Activated CD4-positive, alpha-beta T cell treated with anti-CD3 and anti-CD28 coated beads, Interleukin-2, amount 50 U/mL, for 24 hours (primary cell): ENCODE measurements at places on chromosomes 12 and 14.
A peak's percentile ranks its signal among the peaks of the same experiment; 100 is the strongest.

- DNase-seq = peak; percentile 47
These were observed 848 bp downstream of the CTDSP2 start for GRCh38 chr12:57845478-57846284.

- peak; percentile 56 for DNase-seq
These were observed 24.1 kb downstream of the CKAP4 start for GRCh38 chr12:106223485-106224354.

- no peak for DNase-seq
These were observed 42.7 kb downstream of the ATF7IP start for GRCh38 chr12:14408208-14408607.

- no peak for DNase-seq
These were observed 40.9 kb downstream of the DAD1 start for GRCh38 chr14:22547948-22548750.

DNA sequence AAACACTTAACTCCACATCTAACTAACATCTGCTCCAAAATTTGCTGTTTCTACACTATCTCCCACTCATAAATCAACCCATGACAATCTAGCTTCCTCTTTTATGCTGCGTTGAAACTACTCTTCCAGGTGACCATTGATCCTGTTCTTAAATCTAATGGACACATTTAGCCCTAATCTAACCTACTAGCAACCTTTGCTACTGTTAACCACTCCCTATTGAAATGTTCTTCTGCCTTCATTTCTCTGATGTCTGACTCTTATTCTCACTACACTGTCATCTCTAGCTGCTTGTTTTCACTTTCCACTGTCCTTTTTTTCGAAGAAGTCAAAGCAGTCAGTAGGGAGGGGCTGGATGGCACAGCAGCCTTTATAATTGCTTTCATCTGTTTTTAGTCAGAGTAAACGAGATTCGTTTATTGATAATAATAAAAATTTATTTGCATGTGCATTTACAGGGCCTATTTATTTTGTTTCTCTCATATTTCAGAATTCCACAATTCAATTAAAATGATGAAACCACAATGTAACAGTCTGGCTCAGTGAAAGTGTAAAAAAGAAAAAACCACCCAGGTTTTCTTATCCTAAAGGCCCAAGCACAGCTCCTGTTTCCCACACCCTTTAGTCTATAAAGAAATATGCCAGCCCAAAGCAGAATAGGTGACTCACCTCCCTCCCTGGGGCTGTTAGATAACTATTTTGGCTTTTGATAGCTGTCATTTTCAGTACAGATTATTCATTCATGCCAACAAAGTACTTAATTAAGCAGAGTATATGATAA, 44.9 kb downstream of the ATP2B1 start:
- DNase-seq = no peak

GRCh38 chr14:54381821-54382220, 15.0 kb upstream of the CDKN3 start:
- no peak for DNase-seq

DNA sequence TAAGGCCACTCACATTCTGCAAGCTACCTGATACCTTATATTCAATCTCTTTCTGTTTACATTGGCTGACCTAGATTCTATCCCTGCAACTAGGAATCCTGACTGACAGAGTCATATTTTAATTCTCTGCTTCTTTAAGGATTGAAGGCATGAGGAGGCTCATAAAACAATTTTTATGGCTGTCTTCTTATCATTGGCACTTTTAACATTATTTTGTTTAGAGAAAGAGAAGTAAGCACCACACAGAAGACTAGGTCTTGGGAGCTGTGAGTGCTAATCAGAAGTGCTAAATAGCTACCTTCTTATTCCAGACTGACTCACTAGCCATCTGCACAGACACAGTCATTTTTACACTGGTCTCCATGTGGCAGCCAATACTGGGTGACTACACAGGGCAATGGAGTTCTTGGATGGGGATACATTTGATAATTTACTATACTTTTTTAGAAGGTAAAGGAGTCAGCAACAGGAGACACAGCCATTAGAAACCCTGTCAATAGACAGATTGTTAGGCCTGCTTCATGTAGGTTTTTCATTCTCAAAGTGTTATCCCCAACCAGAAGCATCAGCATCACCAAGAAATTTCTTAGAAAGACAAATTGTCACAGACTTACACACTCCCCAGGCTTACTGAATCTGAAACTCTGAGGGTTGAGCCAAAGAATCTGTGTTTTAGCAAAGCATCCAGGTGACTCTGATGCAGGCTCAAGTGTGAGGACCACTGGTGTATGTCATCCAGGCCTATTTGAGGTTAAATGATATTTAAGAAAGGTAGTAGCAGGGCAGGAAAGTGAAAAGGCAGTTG, 214.1 kb downstream of the DUSP6 start:
- DNase-seq = no peak

DNA sequence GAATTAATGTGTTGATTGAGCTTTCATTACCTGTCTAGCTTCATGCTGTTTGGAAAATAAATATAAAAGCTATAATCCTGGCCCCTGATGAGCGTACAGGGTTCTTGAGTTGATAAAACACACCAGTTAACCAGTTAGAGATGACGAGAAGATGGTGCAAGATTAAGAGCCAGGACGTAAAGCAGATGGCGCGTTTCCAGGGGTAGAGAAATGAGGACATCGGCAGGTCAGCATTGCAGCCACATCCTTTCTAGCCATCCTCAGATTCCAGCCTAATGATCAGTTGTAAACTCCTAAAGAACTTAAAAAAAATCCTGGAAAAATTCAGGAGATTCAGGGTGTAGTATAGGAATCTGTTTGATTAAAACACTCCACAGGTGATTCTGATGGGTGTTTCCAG, 203.7 kb downstream of the CACNA1C start:
- no peak for DNase-seq
